Parietal lobe (tissue), 2 donors: ENCODE measurements at places on chromosomes 3 and 15. TPM values are rescaled to one million over a fixed set of nuclear protein-coding genes. Genes with fewer than 3 reads are reported as not detected.

Gene SMAD6
- 2.5 TPM for total RNA-seq

Gene C3orf49
- total RNA-seq = not detected

Gene ZNF80
- not detected for total RNA-seq

Gene NANOGP8
- total RNA-seq = not detected

Gene PLA2G4E
- total RNA-seq = not detected

Gene FBXO40
- total RNA-seq = not detected

Gene LDHAL6B
- total RNA-seq = not detected

Gene AADACL2
- not detected for total RNA-seq

Gene TERB2
- total RNA-seq = not detected
